Urothelium cell line (cell line): ENCODE measurements at places on chromosomes 3 and 15.
A peak's percentile ranks its signal among the peaks of the same experiment; 100 is the strongest.

DNA sequence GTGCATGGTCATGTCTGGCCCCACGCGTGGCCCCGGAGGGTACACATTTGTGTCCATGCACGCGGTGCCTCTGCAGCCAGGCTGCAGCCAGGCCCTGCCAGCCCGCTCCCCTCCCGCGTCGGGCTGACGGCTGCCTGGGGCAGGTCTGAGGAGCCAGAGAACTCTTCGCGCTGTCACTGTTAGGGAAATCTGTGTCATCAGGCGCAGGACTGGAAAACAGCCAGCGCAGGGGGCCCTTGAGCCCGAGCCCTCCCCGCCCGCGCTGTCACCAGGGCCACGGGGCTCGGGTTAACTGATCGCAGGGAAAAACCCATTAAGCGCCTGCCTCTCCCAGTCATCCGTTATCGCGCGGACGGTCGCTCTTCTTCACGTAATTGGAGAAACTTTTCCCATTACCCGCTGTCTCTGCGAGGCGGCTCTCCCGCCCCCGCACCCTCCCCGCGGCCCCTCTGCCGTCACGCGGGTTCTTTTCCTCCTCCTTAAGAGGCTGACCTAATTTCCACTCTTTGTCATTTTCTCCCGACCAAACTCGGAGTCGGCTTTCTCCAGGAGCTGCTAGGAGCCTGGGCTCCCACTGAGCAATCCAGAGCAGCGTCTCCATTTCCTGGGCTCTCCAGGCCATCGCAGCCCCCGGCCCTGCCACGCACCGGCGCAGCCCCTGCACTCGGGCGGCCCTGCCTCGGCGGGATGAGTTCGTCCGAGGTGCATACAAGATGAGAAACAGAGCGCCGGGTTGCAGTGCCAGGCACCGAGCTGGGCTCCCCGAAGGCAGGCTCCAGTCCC, 57.5 kb upstream of the PRR23E start:
- DNase-seq: peak; percentile 35

GRCh38 chr3:159186581-159186980, 384.7 kb downstream of the MFSD1 start:
- no peak for DNase-seq

- DNase-seq: no peak
Measured at GRCh38 chr3:52930748-52931147, 33.4 kb upstream of the STIMATE start.

- DNase-seq: no peak
Measured at GRCh38 chr15:48426044-48426443, 94.8 kb downstream of the DUT start.

GRCh38 chr3:127888564-127889107, 26.4 kb upstream of the KBTBD12 start:
- no peak for DNase-seq

DNA sequence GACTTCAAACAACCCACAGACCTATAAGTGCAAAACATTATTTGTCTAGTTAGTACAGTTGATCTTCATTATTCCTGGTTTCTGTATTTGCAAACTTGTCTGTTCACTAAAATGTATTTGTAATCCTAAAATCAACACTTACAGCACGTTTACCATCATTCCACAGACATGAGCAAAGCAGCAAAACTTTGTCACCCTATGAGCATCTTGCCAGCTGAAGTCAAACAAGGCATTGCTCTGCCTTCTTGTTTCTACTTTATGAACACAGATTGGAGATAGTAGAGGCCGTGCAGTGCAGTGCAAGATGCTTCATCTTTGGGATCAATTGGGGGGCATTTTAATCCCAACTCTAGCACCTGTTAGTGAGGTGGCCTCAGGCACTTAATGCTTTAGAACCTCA, 202.1 kb downstream of the NLGN1 start:
- DNase-seq: no peak

GRCh38 chr3:29644956-29645636, 364.2 kb downstream of the RBMS3 start:
- DNase-seq: no peak

GRCh38 chr3:39724233-39724846, 85.1 kb upstream of the MYRIP start:
- no peak for DNase-seq

DNA sequence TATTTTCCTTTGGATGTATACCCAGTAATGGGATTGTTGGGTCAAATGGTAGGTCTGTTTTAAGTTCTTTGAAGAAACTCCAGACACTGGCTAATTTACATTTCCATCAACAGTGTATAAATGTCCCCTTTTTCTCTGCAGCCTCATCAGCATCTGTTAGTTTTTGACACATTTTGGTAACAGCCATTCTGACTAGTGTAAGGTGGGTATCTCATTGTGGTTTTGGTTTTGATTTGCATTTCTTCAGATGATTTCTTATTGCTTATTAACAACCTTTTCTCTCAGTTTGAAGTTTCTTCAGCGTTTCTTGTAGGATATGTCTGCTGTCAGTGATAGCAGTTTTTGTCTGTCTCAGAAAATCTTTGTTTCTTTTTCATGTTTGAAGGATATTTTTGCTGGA, 15.4 kb downstream of the GALK2 start:
- no peak for DNase-seq

DNA sequence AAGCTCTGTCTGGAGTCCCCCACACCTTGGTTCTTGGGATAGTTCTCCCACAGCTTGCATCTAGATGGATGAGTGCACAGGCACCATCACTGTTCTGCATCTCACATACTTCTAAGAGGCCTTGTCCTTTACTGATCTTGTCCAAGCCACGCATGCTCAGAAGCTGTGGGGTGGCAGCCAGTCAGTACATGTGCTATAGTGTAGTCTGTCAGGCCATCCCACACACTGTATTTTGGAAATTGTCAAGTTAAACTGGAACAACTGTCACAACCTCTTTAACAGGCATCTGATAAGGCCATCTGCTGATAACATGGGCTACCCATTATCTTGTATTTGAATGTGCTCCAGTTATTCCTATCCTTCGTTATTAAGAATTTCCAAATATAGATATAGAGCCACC, 296.5 kb upstream of the AZI2 start:
- no peak for DNase-seq

DNA sequence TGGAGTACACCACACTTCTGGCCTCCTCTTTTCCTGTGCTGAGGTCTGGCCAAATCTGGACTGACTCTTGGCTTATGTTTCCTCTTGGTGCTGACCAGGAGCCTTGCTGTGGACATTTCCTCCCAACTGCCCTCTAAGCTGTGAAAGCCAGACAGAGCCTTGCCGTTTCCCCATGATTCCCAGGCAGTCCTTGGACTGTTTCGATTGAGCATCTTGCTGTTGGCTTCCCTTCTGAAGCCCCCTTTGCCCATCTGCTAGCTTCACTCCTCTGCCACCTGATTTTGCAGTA, 110.5 kb downstream of the EPHB1 start:
- no peak for DNase-seq

- DNase-seq: no peak
Measured at GRCh38 chr3:71389911-71390573, 193.5 kb downstream of the FOXP1 start.

- DNase-seq: no peak
Measured at GRCh38 chr15:25427861-25428260, 11.0 kb downstream of the UBE3A start.

GRCh38 chr15:99307735-99308134, 56.5 kb downstream of the LRRC28 start:
- DNase-seq: peak; percentile 35

DNA sequence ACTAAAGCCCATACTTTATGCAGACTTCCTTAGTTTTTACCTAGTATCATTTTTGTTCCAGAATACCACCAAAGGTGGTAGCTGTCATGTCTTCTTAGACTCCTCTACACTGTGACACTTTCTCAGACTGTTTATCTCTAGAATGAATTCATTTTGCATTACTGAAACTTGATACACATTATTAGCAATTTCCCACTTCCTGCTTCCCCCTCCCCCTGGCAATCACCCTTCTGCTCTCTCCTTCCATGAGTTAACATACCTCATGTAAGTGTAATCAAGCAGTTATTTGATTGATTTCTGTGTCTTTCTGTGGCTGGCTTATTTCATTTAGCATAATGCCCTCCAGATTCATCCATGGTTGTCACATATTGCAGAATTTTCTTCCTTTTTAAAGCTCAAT, 204.9 kb downstream of the STAG1 start:
- DNase-seq: no peak

GRCh38 chr3:157354722-157355121, 81.9 kb upstream of the PTX3 start:
- DNase-seq: no peak

- no peak for DNase-seq
Measured at GRCh38 chr3:173743111-173743510, 345.6 kb downstream of the NLGN1 start.
